ENCODE measurements at places on chromosomes 12 and 14. TPM values are rescaled to one million over a fixed set of nuclear protein-coding genes. Genes with fewer than 3 reads are reported as not detected.

FOXG1 gene
- not detected for total RNA-seq

PEX5 gene
- 31.1 TPM for total RNA-seq

MRPL52 gene
- total RNA-seq: 74.3 TPM

ANGEL1 gene
- total RNA-seq: 19.7 TPM

IFNG-AS1 gene
- total RNA-seq: not detected

DAO gene
- total RNA-seq: not detected

B4GALNT1 gene
- 5.6 TPM for total RNA-seq

BCAT1 gene
- total RNA-seq: 155 TPM

HOXC12 gene
- total RNA-seq: not detected

ACVR1B gene
- total RNA-seq: 15.8 TPM

MMP14 gene
- total RNA-seq: 518 TPM

DNA sequence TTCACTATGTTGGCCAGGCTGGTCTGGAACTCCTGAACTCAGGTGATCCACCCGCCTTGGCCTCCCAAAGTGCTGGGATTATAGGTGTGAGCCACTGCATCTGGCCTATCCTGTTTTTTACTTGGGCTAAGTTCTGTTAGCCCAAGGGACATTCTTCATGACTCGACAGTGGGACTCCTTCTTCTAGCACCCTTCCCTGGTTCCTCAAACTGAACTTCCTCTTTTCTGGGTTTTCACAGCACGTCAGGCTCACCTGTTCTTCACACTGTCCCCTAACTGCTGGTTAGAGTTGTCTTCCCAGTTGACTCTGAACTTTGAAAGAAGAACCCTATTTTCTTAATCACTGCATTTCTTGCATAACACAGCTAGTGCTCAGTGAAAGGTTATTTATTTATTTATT, 22.5 kb downstream of the CABP1 start:
- peaks cover 6% of the 10 kb centered on the region for H3K27me3 ChIP-seq
- no peak overlapping the region for H3K4me3 ChIP-seq

- H3K4me1 ChIP-seq: peaks cover 43% of the 10 kb centered on the region
- no peak overlapping the region for H3K4me3 ChIP-seq
- no peaks in the 10 kb centered on the region for H3K36me3 ChIP-seq
- no peak for DNase-seq
Measured at GRCh38 chr12:27193854-27194544, 50.1 kb upstream of the STK38L start.

GRCh38 chr14:105187116-105187515, 6.0 kb upstream of the NUDT14 start:
- peaks cover 6% of the 10 kb centered on the region for H3K27me3 ChIP-seq
- peaks cover 3% of the 10 kb centered on the region for H3K4me1 ChIP-seq
- no peak for DNase-seq
- no peak overlapping the region for H3K27ac ChIP-seq

DNA sequence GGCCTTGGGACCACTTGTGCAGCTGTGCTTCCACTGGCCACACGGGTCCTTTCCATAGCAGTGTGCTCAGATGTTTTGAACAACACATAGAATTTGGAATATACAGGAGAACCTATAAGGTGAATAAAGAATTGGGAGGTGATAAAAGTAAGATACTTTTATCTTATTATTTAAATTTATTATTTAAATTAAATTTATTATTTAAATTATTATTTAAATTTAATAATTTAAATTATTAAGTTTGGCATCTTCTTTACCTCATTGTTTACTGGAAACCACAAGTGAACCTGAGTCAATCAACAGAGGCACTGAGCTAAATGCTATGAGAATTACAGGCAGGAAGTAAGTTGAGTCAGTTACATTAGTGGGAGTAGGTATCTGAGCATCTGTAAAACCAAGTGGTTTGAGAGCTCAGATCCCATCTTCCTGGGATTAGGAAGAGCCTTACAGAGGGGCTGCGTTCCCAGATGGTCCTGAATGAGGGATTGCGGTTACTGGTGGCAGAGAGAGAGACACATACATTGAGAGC, 103.1 kb downstream of the ESR2 start:
- no peaks in the 10 kb centered on the region for H3K27me3 ChIP-seq
- no peak overlapping the region for H3K27ac ChIP-seq
- no peak for DNase-seq

- no peak overlapping the region for H3K27ac ChIP-seq
- peaks cover 23% of the 10 kb centered on the region for H3K36me3 ChIP-seq
- H3K27me3 ChIP-seq: no peaks in the 10 kb centered on the region
Measured at GRCh38 chr12:88185988-88186387, 43.9 kb downstream of the TMTC3 start.

- DNase-seq: no peak
- H3K27me3 ChIP-seq: no peaks in the 10 kb centered on the region
- H3K4me3 ChIP-seq: no peak overlapping the region
- H3K27ac ChIP-seq: no peak overlapping the region
- H3K4me1 ChIP-seq: no peaks in the 10 kb centered on the region
Measured at GRCh38 chr14:25841226-25841625, 756.6 kb downstream of the NOVA1 start.

DNA sequence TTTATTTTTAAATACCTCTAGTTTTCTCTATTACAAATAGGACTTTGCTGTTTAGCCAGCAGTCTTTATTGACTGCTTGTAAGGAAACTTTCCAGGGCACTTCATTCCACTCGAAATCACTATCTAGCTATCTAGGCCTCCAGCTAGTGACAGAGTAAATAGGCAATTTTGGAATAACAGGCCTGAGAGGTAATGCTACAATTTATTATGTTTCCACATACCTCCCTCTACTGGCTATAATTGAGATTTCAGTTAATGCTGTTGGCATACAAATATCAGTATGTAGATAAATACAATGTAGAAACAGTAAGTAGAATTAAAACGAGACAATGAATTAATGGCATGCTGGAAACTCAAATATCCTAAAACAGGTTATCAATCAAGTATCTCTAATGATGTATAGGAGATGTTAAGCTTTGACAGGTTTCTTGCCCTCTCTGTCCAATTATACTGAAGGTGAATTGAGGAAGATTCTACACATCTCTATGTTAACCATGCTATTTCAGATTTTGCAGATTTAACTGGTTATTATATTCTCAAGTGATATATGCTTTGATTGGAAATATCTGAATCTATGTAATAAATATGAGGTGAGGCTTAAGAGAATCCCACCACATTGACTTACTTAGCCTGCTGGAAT, 7.2 kb downstream of the DTD2 start:
- H3K36me3 ChIP-seq: peaks cover 13% of the 10 kb centered on the region
- H3K27ac ChIP-seq: no peak overlapping the region
- peaks cover 9% of the 10 kb centered on the region for H3K4me1 ChIP-seq

DNA sequence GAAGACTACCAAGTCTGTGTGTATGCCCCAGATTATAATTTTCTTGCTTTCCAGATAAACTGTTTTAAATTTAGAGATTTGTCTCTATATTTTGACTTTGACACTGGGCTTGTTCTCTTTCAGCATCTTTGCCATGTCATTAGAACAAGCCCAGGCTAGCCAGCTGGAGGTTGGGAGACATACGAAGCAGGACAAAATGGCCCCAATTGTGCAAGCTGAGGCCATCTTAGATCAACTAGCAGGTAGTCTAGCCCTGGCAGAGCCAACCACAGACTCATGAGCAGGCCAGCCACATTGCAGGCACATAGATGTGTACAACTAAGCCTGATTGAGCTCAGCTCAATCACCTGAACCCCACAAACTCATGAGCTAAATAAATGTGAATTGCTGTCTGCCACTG, 321.4 kb downstream of the ATP23 start:
- H3K36me3 ChIP-seq: no peaks in the 10 kb centered on the region
- H3K4me1 ChIP-seq: no peaks in the 10 kb centered on the region
- H3K4me3 ChIP-seq: no peak overlapping the region
- H3K27ac ChIP-seq: no peak overlapping the region
- DNase-seq: no peak
- H3K27me3 ChIP-seq: peaks cover 5% of the 10 kb centered on the region

- DNase-seq: no peak
- no peaks in the 10 kb centered on the region for H3K27me3 ChIP-seq
- H3K36me3 ChIP-seq: no peaks in the 10 kb centered on the region
- H3K4me1 ChIP-seq: peaks cover 38% of the 10 kb centered on the region
Measured at GRCh38 chr12:104050436-104050835, 449 bp upstream of the GLT8D2 start.

- no peak overlapping the region for H3K27ac ChIP-seq
- no peak for DNase-seq
- no peaks in the 10 kb centered on the region for H3K36me3 ChIP-seq
Measured at GRCh38 chr12:124938108-124938507, 23.7 kb upstream of the UBC start.

- peaks cover 17% of the 10 kb centered on the region for H3K4me1 ChIP-seq
- no peaks in the 10 kb centered on the region for H3K27me3 ChIP-seq
- no peak overlapping the region for H3K4me3 ChIP-seq
- H3K36me3 ChIP-seq: peaks cover 2% of the 10 kb centered on the region
- no peak overlapping the region for H3K27ac ChIP-seq
- DNase-seq: no peak
Measured at GRCh38 chr12:32140877-32141276, 34.2 kb downstream of the BICD1 start.

GRCh38 chr14:20219033-20219432, 4.5 kb upstream of the OR11H6 start:
- H3K36me3 ChIP-seq: no peaks in the 10 kb centered on the region
- H3K27me3 ChIP-seq: no peaks in the 10 kb centered on the region
- no peaks in the 10 kb centered on the region for H3K4me1 ChIP-seq
- H3K4me3 ChIP-seq: no peak overlapping the region
- DNase-seq: no peak

DNA sequence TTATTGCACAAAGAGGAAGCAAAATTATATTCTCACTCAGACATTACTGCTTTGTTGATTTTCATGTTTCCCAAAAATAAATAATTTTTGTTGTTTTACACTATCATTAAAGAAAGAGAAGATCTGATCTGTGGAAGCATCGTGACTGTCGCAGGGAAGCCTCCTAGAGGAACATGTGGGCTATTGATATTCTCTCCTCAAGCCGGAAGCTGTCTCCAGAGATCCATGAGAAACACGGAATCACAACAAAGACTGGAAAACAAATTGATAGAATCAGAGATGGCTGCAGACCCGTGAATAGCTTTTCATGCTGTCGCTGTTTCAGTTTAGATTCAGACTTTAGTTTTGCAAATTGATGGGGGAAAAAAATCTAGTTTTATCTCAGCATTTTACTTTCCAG, 235.2 kb upstream of the TMPO start:
- no peak overlapping the region for H3K27ac ChIP-seq
- H3K4me3 ChIP-seq: no peak overlapping the region
- no peaks in the 10 kb centered on the region for H3K36me3 ChIP-seq
- peaks cover 10% of the 10 kb centered on the region for H3K27me3 ChIP-seq
- no peaks in the 10 kb centered on the region for H3K4me1 ChIP-seq
- DNase-seq: no peak

GRCh38 chr12:113361574-113362370, 3.4 kb downstream of the PLBD2 start:
- no peaks in the 10 kb centered on the region for H3K27me3 ChIP-seq
- peaks cover 8% of the 10 kb centered on the region for H3K36me3 ChIP-seq
- no peak overlapping the region for H3K4me3 ChIP-seq
- DNase-seq: no peak
- peaks cover 15% of the 10 kb centered on the region for H3K4me1 ChIP-seq
- no peak overlapping the region for H3K27ac ChIP-seq

- H3K4me3 ChIP-seq: no peak overlapping the region
- no peaks in the 10 kb centered on the region for H3K27me3 ChIP-seq
- DNase-seq: no peak
- no peak overlapping the region for H3K27ac ChIP-seq
Measured at GRCh38 chr12:58719161-58719560, 201.1 kb downstream of the LRIG3 start.

GRCh38 chr12:51752234-51752889, 96.2 kb downstream of the FIGNL2 start:
- no peaks in the 10 kb centered on the region for H3K36me3 ChIP-seq
- no peak overlapping the region for H3K4me3 ChIP-seq
- no peaks in the 10 kb centered on the region for H3K27me3 ChIP-seq
- H3K4me1 ChIP-seq: no peaks in the 10 kb centered on the region
- no peak for DNase-seq

GRCh38 chr12:51921017-51921725, 13.9 kb downstream of the ACVRL1 start:
- no peaks in the 10 kb centered on the region for H3K36me3 ChIP-seq
- H3K4me1 ChIP-seq: peaks cover 7% of the 10 kb centered on the region
- DNase-seq: no peak
- no peak overlapping the region for H3K27ac ChIP-seq
- no peaks in the 10 kb centered on the region for H3K27me3 ChIP-seq
- H3K4me3 ChIP-seq: no peak overlapping the region

- no peak for DNase-seq
- H3K4me3 ChIP-seq: no peak overlapping the region
- H3K27me3 ChIP-seq: peaks cover 17% of the 10 kb centered on the region
- H3K36me3 ChIP-seq: no peaks in the 10 kb centered on the region
- no peak overlapping the region for H3K27ac ChIP-seq
- peaks cover 53% of the 10 kb centered on the region for H3K4me1 ChIP-seq
Measured at GRCh38 chr14:58788655-58789503, 151.1 kb downstream of the DACT1 start.

DNA sequence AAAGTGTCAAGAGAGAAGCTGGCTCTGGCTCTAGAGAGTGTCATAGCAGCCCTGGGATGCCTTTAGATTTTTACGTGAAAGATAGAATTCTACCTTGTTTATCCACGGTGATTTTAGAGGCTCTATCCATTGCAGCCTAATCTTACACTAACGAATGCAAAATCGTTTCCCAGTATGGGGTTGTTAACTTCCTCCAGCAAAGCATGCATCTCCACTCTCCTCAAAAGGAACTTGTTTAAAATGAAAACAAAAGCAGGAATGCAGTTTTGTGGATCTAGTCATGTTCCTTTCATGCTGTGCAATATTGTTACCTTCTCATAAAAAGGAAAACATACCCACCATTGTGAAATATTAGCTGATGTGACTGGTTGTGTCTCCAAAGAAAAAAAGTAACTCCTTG, 88.4 kb downstream of the ANO2 start:
- H3K4me3 ChIP-seq: no peak overlapping the region
- DNase-seq: no peak
- peaks cover 53% of the 10 kb centered on the region for H3K27me3 ChIP-seq
- peaks cover 11% of the 10 kb centered on the region for H3K4me1 ChIP-seq
- H3K36me3 ChIP-seq: no peaks in the 10 kb centered on the region

- H3K36me3 ChIP-seq: no peaks in the 10 kb centered on the region
- no peak overlapping the region for H3K4me3 ChIP-seq
- peaks cover 73% of the 10 kb centered on the region for H3K27me3 ChIP-seq
Measured at GRCh38 chr14:75369506-75369905, 58.3 kb upstream of the JDP2 start.

Measured in osteocyte (in vitro differentiated cells).